Aorta (tissue), 5 donors: ENCODE measurements at places on chromosomes 7 and 10. TPM values are rescaled to one million over a fixed set of nuclear protein-coding genes. Genes with fewer than 3 reads are reported as not detected.
A peak's percentile ranks its signal among the peaks of the same experiment; 100 is the strongest.

The VGF gene
- not detected for total RNA-seq

The LRRC61 gene
- total RNA-seq, result 2.5 TPM

The SOSTDC1 gene
- total RNA-seq, result not detected

The ACSM6 gene
- not detected for total RNA-seq

The PLEKHA8 gene
- 17.1 TPM for total RNA-seq

The SPOCK2 gene
- 7.3 TPM for total RNA-seq

The ADARB2 gene
- not detected for total RNA-seq

The DRGX gene
- not detected for total RNA-seq

The NPSR1 gene
- total RNA-seq, result not detected

GRCh38 chr7:22549667-22550513 lies 49.9 kb upstream of the STEAP1B start:
- no peak overlapping the region for H3K27ac ChIP-seq
- peak; percentile 77 for DNase-seq
- no peaks in the 10 kb centered on the region for H3K36me3 ChIP-seq
- H3K4me1 ChIP-seq, result no peaks in the 10 kb centered on the region
- H3K4me3 ChIP-seq, result no peak overlapping the region

- H3K4me1 ChIP-seq, result no peaks in the 10 kb centered on the region
- no peak for DNase-seq
- H3K27me3 ChIP-seq, result no peaks in the 10 kb centered on the region
Observed at GRCh38 chr7:29612596-29612995, 49.0 kb downstream of the PRR15 start.

DNA sequence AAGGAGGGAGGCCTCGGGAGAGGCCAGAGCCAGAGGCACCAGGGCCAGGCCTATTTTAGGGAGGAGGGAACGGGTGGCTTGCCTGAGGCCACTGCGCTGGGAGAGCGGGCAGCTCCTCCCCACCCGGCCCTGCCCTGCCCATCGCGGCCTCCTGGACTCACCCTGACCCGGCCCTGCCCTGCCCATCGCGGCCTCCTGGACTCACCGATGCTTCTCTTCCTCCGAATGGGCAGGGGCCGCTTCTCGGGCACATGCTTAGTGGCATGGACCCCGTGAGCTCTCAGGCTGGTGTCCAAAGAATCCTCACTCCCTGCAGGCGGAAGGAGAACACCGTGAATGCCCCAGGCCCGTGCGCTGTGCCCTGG lies 7.5 kb downstream of the PDGFA start:
- no peaks in the 10 kb centered on the region for H3K27me3 ChIP-seq
- peak; percentile 46 for DNase-seq
- H3K4me1 ChIP-seq, result no peaks in the 10 kb centered on the region

GRCh38 chr7:76086070-76086469 lies 38.2 kb downstream of the MDH2 start:
- H3K36me3 ChIP-seq, result no peaks in the 10 kb centered on the region
- no peak overlapping the region for H3K4me3 ChIP-seq
- H3K4me1 ChIP-seq, result no peaks in the 10 kb centered on the region
- no peak for DNase-seq
- H3K27ac ChIP-seq, result no peak overlapping the region

DNA sequence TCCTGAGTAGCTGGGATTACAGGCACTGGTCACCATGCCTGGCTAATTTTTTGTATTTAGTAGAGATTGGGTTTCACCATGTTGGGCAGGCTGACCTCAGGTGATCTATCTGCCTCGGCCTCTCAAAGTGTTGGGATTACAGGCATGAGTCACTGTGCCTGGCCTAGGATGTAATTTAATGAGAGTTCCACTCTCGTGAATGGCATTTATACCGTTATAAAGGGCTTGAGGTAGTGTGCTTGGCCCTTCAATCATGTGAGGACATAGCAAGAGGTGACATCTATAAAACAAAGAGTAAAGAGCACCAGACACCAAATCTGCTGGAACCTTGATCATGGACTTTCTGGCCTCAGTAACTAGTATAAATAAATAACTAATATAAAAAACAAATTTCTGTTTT lies 93.5 kb upstream of the PPP1R9A start:
- H3K27me3 ChIP-seq, result no peaks in the 10 kb centered on the region
- no peaks in the 10 kb centered on the region for H3K4me1 ChIP-seq
- no peaks in the 10 kb centered on the region for H3K36me3 ChIP-seq

DNA sequence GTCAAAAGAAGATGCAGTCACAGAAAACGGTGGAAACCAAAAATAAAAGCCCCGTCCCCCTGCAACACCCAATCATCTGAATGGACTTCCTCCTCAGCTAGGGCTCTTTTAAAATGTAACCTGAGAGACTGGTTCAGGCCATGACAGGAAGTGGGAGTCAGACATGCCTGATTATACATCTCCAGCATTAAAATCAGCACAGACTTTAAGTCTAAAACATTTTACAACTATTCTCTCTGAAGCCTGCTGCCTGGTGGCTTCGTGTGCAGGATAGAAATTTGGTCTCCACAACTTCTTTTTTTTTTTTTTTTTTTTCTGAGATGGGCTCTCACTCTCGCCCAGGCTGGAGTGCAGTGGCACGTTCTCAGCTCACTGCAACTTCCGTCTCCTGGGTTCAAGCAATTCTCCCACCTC lies 30.3 kb downstream of the HACD1 start:
- no peaks in the 10 kb centered on the region for H3K27me3 ChIP-seq
- no peaks in the 10 kb centered on the region for H3K4me1 ChIP-seq
- H3K27ac ChIP-seq, result no peak overlapping the region
- H3K4me3 ChIP-seq, result no peak overlapping the region
- no peak for DNase-seq

DNA sequence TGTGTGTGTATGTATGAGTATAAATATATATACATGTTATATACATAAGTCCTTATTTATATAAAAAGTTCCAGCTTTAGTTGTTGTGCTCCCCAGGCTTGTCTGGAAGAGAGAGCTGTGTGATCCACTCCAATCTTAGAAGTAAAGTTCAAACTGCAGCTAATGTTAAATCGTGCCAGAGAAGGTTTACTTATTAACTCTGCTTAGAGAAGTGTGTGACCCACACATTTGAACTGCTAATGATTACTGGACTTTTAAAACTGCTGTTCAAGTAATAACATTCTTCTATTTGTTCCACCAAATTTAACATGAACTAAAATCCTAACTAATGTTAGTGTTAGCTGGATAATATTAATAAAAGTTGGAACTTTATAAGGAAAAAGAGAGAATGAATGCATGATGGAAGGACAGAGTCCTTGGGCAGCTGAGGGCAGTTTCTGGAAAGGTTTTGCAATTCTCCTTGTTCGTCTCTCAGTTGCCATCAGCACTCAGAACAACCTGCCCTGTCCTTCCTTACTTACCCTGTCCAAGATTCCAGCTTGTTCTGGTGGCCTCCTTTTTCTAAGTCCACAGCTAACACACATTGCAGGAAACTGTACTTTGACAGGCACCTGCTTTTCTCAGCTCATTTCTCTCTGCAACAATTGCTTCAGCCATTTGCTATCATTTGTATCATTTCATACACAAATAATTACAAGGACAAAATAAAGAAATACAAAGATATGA lies 162.6 kb downstream of the FAM107B start:
- no peaks in the 10 kb centered on the region for H3K36me3 ChIP-seq
- DNase-seq, result no peak
- H3K4me3 ChIP-seq, result no peak overlapping the region
- H3K27ac ChIP-seq, result no peak overlapping the region
- no peaks in the 10 kb centered on the region for H3K4me1 ChIP-seq

GRCh38 chr10:3136763-3137611 lies 35.6 kb downstream of the PITRM1 start:
- H3K36me3 ChIP-seq, result no peaks in the 10 kb centered on the region
- H3K4me1 ChIP-seq, result no peaks in the 10 kb centered on the region
- peak; percentile 88 for DNase-seq
- H3K27ac ChIP-seq, result no peak overlapping the region

DNA sequence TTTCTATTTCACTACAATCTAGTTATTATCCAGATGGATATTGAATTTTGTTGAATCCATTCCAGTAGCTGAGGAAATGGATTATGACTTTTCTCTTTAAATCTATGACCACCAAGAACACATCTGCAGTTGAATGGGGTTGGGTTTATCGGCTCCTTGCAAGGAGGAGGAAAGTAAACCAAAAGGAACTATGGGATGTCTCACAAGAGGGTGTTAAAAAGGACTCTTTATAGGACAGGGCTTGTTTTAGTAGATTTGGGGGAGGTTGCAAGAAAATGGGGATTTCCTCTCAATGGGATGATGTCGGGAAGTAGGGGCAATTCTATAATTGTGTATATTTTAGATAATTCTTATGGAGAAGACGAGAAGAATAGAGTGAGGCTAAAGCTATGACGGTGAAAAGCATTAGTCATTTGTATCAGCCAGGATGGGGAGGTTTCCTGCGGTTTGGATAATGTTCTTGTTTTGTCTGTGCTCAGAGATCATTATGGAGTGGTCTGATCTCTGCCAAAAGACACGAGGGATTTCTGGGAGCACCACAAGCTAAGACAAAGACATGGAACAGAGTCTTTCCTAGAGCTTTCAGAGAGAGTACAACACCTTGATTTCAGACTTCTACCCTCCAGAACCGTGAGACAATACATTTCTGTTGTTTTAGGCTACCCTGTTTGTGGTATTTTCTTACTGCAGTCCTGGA lies 5.3 kb upstream of the LRRC61 start:
- H3K36me3 ChIP-seq, result no peaks in the 10 kb centered on the region
- H3K4me1 ChIP-seq, result no peaks in the 10 kb centered on the region
- no peak for DNase-seq
- no peak overlapping the region for H3K27ac ChIP-seq
- H3K4me3 ChIP-seq, result no peak overlapping the region

GRCh38 chr7:148939128-148939755 lies 55.2 kb upstream of the EZH2 start:
- no peak overlapping the region for H3K27ac ChIP-seq
- no peak overlapping the region for H3K4me3 ChIP-seq
- no peaks in the 10 kb centered on the region for H3K4me1 ChIP-seq
- DNase-seq, result no peak
- H3K36me3 ChIP-seq, result no peaks in the 10 kb centered on the region

GRCh38 chr7:129780974-129781927 lies 169.7 kb downstream of the NRF1 start:
- no peak overlapping the region for H3K27ac ChIP-seq
- DNase-seq, result no peak
- H3K36me3 ChIP-seq, result no peaks in the 10 kb centered on the region
- H3K27me3 ChIP-seq, result no peaks in the 10 kb centered on the region
- H3K4me3 ChIP-seq, result no peak overlapping the region

DNA sequence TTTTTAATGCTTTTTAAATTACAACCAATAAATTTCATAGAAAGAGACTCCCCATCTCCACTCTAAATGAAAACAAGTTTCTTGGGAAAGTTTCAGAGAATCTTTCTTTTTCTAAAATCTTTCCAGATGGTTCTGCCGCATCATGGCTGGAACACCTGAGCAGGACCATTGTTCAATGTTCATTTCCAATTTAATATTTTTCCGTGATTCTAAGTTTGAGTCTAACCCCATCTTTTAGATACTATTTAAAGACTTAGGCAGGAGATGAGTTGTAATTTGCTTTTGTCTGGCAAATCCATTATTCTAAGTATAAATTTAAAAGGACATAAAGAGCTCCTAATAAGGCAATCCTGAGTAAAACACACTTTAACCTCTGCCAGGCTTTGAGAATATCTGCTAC lies 325.2 kb downstream of the BICC1 start:
- DNase-seq, result no peak
- H3K36me3 ChIP-seq, result no peaks in the 10 kb centered on the region
- no peak overlapping the region for H3K27ac ChIP-seq

DNA sequence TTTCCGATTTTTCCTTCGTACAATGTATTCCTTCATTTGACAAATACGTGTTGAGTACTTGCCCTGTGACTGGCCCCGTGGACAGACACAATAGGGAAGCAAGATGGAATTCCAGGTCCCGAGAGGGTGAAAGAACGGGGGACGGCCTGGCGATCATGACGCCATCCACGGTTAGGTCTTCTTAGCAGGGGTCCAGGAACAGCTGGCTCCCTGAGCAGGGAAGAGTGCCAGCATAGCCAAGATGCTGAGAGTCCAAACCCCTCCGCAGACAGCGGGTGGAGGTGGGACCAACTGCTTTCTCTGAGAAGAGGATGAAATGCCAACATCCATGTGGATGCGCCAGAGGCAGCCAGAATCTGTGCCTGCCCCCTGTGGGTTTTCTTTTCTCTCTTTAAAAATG lies 143.7 kb downstream of the DYNC2I1 start:
- no peaks in the 10 kb centered on the region for H3K27me3 ChIP-seq
- no peak overlapping the region for H3K4me3 ChIP-seq
- no peaks in the 10 kb centered on the region for H3K36me3 ChIP-seq

DNA sequence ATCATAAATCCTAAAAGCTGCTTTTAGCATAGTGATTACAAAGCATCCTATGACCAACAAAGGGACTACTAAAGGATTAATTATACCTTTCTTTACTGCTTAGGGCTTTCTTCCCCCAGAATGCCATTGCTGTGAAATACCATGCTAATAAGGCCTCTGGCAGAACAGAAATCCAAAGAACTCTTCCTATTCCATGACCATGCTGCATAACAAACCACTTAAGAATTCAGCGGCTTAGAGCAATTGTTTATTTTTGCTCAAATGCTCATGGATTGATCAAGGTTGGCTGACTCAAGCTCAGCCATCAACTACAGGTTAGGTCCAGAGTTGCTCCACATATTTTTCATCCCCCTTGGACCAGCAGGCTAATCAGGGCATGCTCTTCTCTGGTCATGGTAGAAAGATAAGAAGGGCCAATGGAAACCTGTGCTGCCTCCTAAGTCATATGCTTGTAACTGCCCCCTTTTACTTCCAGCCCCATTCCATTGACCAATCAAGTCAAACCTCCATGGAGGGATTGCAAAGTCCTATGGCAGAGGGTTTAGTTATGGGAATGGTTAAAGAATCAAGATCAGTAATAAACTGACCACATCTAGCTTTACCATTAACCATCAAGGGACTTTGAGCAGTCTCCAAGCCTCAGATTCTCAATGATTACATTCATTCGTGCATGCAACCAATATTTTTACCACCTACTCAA lies 244.4 kb upstream of the FZD1 start:
- DNase-seq, result no peak
- H3K4me1 ChIP-seq, result peaks cover 9% of the 10 kb centered on the region
- H3K27ac ChIP-seq, result no peak overlapping the region
- no peaks in the 10 kb centered on the region for H3K27me3 ChIP-seq
- no peak overlapping the region for H3K4me3 ChIP-seq

DNA sequence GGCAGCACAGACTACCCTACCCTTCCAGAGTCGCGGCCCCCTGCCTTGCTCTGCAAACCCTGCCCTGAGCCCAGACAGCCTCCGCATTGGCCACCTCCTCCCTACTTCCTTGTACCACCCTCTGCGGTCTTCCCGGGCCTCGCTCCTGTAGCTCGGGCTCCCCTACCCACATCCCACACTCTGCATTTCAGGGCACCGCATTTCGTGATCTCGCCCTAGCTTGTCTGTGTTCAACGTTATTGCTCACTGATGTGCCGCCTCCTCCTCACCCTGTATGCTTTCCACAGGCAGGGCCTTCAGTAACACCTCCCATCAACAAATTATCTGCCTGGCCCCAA lies 6.6 kb downstream of the PDIA4 start:
- H3K4me3 ChIP-seq, result no peak overlapping the region
- no peak overlapping the region for H3K27ac ChIP-seq
- H3K27me3 ChIP-seq, result no peaks in the 10 kb centered on the region
- no peaks in the 10 kb centered on the region for H3K36me3 ChIP-seq
